Activated CD8-positive, alpha-beta memory T cell treated with anti-CD3 and anti-CD28 coated beads for 1 hour (primary cell): ENCODE measurements at places on chromosomes 5 and 9.

- DNase-seq = no peak
Measured at GRCh38 chr9:98823666-98824334, 16.3 kb downstream of the GALNT12 start.

DNA sequence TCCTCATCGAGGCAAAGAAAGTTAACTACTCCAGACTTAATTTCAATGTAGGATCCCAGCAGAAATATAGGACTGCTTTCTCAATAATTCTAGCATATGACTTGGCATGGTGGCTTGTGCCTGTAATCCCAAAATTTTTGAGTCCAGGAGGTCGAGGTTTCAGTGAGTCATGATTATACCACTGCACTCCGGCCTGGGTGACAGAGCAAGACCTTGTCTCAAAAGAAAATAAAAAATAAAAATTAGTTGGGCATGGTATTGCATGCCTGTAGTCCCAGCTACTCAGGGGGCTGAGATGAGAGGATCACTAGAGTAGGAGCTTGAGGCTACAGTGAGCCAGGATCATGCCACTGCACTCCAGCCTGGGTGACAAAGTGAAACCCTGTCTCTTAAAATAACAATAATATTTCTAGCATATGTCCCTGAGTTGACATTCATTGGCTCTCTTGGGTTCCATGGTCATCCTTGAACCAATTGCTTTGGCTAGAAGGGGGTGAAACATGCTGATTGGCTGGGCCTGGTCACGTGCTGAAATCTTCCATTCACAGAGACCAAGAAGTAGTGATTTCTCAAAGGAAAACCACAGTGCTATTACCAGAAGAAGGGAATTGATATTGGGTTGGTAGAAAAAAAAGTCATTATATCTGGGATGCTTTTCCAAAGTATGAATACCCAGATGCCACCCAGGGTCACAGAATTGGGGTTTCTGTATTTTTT, 31.6 kb upstream of the GARNL3 start:
- no peak for DNase-seq

DNA sequence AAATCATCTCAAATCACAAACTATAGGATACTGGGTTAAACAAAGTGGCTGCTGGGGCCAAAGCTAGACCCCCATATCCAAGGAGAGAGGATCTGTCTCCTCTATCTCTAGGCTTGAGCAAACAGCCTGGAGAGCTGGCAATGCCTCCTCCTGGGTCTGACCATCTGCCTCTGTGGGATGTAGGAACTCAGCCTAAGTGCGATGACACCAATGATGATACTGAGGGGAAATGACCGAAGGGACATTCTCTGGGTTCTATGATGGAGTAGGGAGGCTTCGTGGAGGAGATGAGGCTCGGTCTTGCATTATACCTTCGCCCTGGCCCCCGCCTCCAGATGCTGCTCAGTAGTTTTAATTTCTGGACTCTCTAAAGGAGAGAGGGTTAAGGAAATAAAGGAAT, 9.3 kb upstream of the SPATA24 start:
- DNase-seq = no peak

DNA sequence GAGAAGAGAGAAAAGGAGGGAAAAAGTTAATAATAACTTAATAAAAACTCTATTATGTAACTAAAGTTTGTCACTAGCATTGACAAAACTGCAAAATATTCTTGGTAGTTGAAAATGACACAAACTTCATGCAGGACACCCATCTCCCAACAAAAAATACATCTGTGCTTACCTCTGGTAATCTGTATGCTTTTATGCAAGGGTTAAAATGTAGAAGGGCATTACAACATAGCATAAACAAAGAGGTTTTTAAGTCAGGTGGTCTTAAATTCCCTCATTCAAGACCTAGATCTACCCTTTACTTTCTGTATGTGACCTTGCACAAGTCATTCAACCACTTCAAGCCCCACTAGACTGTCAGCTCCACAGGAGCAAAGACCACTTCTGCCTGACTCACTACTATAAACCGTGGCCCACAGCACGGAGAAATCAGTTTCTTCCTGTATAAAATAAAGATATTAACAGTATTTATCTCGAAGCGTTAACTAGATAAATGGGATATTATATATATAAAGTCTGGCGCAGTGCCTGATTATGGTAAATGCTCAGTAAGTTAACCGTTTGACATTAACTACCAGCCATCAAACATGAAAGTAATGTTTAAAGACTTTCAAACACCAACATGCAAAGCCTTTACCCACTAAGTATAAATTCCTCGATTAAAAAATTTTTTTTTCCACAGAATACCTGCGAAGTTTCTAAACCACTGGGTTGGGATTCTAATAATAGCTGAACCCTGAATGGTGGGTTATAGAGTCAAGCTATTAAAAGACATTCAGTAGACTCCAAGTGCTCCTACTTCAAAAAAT, 2.0 kb downstream of the FBXL17 start:
- no peak for DNase-seq

GRCh38 chr5:5285906-5286305, 136.6 kb upstream of the ICE1 start:
- no peak for DNase-seq

DNA sequence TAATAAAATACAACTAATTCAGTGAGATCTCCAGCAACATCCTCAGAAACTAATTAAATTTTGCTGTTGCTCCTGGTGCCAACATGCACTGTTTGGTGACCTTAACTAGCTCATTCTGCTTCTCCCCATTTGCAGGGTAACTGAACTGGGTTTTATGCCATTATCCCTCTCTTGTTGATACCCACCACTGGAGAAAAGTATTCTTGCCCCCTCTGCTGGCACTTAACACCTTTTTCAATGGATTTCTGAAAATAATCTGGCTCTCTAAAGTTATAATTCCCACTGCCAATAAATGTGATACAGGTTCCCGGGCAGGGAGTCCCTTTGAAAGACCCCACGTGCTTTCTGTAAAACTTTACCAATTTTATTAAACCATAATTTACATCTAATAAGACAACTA, 394.3 kb downstream of the OSTF1 start:
- DNase-seq = no peak

- DNase-seq = no peak
Measured at GRCh38 chr5:108303086-108303485, 78.8 kb downstream of the FBXL17 start.

- no peak for DNase-seq
Measured at GRCh38 chr5:171295299-171295698, 13.7 kb upstream of the TLX3 start.

- DNase-seq = no peak
Measured at GRCh38 chr5:130502702-130503101, 598.4 kb downstream of the CHSY3 start.

GRCh38 chr9:90988318-90988717, 186.7 kb downstream of the SYK start:
- DNase-seq = no peak

DNA sequence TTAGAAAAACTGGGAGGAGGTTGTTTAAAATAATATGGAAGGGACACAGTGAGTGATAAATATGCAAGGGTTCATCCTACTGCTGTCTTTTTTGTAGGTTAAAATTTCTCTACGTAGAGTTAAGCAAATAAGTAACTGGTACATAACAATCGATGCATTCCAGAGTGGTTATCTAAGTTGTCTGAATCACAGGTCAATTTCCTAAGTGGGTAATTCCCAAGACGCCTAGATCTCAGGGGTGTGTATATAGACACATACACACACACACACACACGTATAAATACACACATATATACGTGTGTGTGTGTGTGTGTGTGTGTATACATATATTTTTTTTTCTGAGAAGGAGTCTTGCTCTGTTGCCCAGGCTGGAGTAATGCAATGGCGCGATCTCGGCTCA, 22.3 kb downstream of the CAAP1 start:
- no peak for DNase-seq

DNA sequence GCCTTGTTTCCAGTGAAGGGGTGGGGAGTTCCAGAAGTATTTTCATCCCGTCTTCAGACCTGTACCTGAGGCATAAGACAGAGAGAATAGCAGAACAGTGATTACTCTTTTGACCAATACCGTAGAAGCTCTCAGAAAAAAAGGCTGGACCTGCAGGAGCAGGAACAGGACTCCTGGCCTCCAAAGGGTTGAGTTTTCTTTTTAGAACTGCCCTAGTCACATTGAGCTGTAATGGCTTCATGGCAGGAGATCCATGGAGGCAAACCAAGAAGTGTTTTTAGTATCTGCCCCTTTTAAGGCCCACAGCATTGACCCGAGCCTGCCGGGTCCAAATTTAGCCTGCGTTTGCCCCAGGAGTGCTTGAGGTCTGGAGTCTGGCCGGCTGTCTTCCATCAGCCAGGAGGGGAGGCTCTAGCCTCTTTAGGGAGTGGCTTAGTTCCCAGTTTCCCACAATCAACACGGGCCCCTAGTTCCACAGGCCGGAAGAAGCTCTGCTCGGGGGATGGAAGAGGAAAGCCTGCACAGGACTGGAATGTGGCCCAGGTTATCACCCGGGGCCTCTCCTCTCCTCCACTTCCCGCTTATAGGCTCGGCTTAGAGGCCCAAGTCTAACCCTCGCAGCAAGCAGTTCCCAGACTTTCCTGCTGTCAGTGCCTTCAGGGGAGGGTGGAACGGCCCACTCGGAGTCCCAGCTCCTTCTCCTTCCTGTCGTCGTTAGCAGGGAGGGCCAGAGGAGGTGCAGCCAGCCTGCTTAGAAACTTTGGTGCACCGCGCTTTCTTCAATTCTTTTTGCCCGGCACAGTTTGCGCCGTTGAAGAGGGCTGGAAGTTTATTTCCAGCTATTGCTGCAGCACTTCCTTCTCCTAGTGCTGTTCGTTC, 80.7 kb downstream of the C9orf152 start:
- no peak for DNase-seq

- DNase-seq = no peak
Measured at GRCh38 chr5:71597001-71597400, 9.9 kb downstream of the MCCC2 start.

GRCh38 chr5:98292496-98292895, 481.0 kb upstream of the RGMB start:
- no peak for DNase-seq

DNA sequence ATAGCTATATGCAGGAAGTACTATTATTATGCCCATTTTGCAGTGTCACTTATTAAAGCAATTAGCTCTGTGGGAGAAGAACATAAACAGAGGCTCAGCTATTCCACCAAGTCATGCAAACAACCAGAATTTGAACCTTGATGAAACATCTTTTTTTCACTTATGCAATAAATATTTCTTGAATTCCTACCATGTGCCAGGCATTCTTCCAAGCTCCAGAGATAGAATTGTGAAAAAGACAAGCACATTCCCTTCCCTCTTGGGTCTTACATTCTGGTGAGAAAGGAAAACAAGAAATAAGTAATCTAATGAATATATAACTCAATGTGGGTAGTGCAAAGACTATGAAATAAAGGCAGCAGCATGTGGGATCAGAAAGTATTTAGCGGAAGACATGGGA, 32.1 kb upstream of the ADRB2 start:
- no peak for DNase-seq

GRCh38 chr9:115291841-115292240, 173.9 kb upstream of the TNC start:
- no peak for DNase-seq

- DNase-seq = no peak
Measured at GRCh38 chr5:140235791-140236551, 61.0 kb downstream of the CYSTM1 start.

GRCh38 chr5:63774939-63775338, 187.3 kb downstream of the HTR1A start:
- DNase-seq = no peak

DNA sequence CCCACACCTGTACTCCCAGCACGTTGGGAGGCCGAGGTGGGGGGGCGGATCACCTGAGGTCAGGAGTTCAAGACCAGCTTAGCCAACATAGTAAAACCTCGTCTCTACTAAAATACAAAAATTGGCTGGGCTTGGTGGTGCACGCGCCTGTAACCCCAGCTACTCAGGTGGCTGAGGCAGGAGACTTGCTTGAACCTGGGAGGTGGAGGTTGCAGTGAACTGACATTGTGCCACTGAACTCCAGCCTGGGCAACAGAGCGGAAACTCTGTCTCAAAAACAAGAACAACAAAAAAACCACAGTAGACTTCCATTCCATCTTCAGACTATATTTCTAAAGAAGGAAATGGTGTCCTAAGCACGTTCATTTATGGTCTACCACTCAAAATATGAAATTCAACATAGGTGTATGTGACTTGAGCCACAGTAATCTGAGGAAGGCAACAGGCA, 14.2 kb upstream of the SERINC5 start:
- DNase-seq = no peak

DNA sequence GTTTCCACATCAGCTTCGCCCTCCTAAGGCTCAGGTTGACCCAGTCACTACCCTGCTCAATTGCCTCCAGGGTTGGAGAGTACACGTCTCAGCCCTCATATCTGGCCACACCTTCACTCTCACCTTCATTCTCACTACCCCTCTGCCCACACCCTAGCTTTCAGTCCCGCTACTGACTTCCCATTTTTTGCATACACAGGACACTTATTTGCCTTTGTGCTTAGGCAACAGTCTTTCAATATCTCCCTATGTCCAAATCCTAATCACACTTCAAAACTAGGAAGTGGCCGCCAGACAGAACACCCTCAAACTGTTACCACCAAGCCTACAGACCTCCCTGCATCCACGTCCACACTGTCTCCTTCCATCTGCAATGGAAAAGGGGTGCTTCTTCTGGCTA, 10.9 kb downstream of the MCTP1 start:
- DNase-seq = no peak

- no peak for DNase-seq
Measured at GRCh38 chr5:57855831-57856230, 373.2 kb upstream of the ACTBL2 start.

GRCh38 chr5:167888393-167888792, 403.1 kb upstream of the WWC1 start:
- DNase-seq = no peak

DNA sequence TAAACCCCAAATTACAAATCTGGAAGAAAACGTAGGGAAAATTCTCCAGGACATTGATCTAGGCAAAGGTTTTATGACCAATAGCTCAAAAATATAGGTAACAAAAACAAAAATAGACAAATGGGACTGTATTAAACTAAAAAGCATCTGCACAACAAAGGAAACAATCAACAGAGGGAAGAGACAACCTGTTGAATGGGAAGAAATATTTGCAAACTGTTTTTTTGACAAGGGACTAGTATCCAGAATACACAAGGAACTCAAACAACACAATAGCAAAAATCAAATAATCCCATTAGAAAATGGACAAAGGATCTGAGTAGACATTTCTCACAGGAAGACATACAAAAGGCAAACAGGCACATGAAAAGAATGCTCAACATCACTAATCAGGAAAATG, 386.3 kb downstream of the ENC1 start:
- DNase-seq = no peak

DNA sequence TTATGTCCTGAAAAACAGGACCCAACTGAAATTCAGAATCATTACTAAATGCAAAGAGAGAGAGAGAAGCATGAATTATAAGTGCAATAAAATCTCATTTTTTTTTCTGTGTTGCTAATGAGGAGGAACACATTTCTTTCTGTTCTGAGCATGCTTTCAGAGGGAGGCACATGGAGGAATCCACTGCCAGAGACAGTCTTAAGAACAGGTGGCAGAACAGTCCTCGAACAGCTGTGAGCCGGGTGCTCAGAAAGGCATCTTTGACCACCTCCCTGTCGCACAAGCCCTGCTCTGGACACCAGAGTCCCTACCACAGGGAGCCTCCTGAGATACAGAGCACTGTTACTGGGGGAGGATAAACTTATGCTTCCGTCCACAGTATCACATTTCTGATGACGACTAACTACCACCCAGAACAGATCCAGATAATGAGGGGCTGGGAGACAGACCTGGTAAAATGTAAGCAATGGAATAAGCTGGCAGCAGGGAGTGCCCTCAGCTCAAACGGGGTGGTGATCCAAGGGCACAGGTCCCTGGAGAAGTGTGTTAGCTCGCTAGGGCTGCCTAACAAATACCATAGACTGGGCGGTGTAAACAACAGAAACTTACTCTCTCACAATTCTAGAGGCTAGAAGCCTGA, 134.0 kb downstream of the SLC1A3 start:
- DNase-seq = no peak
